Stimulated activated CD8-positive, alpha-beta memory T cell treated with anti-CD3 and anti-CD28 coated beads, Interleukin-7, amount 100 ng/mL, for 48 hours (primary cell): ENCODE measurements at places on chromosomes 11 and 22.

DNA sequence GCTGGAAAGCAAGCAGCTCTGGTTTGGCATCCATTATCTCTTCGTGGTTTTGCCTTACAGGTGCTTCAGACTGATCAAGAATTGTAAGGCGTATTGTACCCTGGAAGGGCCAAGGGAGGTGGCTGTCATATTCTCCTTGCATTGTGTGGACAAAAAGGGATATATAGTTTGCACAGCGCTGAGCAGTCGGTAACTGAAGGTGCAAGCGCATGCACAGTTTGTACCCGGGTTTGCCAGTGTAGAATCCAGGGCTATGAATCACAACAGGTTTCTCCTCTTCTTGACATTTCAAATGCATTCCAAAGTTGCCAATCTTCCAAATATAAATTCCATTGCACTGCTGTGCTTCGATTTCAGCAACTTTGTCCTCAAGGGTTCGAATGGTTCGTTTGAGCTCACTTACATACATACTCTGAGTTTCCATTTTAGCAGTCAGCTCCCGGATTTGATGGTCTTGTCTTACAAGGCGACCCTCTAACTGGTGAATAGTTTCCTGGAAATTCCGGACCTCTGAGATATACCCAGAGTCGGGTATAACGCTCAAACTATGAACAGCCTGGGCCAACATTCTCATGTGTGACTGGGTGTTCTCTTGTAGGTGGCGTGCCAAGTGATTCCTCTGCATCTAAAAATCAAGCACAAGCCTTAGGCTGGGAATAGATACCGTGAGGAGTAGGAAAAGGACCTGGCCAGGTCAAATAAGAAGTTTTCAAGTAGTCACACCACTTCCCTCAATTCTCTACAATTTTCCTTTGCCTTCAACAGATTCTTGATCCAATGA is 19.9 kb downstream of the TRAF6 start:
- DNase-seq = no peak

GRCh38 chr11:115521825-115522224 is 17.6 kb upstream of the CADM1 start:
- no peak for DNase-seq

GRCh38 chr11:47185305-47186075 is 744 bp downstream of the PACSIN3 start:
- DNase-seq = no peak

DNA sequence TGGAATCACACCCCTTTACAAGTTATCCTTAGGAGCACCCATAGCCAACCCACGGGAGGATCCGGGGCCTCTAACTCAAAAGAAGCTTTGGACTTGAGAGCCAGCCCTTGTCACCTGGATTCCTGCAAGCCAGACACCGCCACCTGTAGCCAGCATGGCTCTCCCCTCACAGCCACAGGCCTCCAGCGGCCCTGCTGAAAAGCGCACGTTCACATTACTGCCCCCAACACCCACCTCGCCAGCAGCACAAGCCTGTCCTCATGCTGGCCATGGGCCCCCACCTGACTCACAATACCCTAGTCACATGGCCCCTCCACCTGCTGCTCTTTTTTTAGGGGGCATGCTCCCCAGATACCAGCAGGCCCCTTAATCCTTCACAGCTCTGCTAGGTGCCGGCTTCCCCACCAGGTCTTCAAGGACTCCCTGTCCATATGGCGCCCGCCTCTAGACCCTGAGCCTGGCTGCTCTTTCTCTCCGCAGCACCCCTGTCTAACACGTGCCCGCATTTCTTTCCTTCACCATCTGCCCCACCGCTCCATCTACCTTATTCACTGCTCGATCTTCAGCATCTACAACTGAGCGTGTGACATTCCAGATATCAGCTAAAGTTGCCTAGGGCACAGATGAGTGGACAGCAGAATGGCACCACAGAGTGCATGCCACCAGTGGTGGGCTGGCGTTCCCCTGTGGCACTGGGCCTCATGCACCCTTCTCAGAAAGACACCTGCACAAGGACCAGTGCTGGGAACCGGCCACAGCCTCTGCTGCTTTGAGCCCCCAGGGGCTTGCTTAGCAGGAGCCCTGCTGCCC is 6.6 kb downstream of the CARS1 start:
- no peak for DNase-seq

- no peak for DNase-seq
These were observed 14.7 kb upstream of the SORL1-AS1 start for GRCh38 chr11:121467471-121467870.

DNA sequence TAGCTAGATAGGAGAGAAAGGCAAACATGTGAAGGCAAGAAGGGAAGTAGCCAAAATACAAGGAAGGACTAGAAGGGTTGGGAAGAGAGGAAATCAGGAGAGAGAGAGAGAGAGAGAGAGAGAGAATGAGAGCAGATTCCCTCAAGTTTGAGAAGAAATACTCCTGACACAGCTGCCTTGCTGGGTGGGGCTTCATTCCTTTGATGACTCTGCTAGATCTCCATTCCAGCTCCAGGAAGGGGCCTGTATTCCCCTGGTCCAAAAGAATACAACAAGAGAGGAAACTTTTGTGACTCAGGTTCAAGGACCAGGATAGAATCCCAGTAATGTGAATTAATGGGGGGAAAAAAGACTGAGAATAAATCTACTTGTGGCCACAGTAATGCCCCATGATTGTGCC is 62.9 kb upstream of the SPON1 start:
- no peak for DNase-seq

- no peak for DNase-seq
These were observed 3.8 kb downstream of the CPT1A start for GRCh38 chr11:68837583-68838571.

DNA sequence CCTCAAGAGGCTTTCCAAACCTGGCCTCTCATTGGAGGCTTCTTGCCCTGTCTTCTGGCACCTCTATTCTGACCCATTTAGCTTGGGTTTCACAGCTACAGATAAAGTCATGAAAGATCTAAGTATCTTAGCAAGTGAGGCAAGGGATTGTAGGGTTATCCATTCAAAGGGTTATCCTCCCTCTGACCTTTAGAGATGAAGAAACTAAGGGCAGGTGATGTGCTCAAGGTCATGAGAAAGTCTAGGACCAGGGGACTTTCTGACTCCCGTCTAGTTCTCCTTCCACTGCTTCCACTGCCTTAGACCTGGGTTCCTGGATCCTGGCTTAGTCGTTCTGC is 7.2 kb downstream of the PHOX2A start:
- DNase-seq = no peak

GRCh38 chr11:2097356-2097997 is 41.7 kb downstream of the IGF2 start:
- DNase-seq = no peak

- no peak for DNase-seq
These were observed 25.8 kb downstream of the LRP5 start for GRCh38 chr11:68338051-68338780.

DNA sequence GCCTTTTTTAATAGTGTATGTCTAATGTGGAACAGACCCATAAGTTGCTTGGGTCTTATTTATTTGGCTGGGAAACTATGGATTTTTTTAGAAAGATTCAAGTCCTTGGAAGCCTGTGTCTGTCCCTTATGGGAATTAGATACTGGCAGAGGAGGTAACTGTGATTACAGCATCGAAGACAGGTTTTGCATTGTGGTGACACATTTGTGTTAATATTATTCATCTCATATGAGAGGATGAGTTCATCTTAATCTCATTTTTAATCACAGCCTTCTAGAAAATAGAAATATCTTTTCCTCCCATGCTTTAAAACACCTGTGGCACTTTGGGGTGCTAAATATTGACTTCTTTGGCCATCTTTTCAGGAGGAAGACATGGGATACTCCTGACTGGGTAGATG is 9.2 kb downstream of the TAB1 start:
- no peak for DNase-seq

GRCh38 chr11:68117853-68118470 is 3.2 kb downstream of the CHKA start:
- DNase-seq = no peak

DNA sequence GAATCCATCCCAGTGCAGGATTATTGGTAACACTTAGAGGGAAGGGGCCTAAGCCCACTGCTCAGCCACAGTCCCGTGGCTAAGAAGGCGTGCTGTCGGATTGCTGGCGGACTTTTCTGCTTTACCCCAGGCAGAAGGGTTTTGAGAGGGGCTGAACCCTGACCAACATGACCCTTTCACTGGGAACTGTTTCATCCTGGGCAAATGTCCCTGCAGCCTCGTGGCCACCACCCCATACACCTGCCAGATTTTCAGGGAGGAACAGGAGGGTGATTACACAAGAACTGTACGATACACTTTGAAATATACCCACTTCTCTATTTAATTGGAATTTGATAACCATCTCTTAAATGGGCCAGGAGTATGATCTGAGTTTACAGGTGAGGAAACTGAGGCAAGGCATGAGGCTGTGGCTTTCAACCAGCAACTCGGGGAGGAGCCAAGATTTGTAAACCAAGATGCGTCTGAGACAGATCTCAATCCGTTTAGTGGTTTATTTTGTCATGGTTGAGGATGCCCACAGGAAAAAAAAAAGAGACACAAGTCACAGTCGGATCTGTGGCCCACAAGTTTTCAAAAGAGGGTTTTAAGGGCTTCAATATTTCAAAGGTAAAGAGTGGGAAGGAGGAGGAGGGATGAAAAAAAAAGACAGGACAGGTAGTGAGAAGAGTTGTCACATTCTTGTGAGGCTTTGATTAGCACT is 6.1 kb upstream of the APOL3 start:
- no peak for DNase-seq

GRCh38 chr11:60781981-60782316 is 3.2 kb upstream of the MS4A10 start:
- no peak for DNase-seq

- no peak for DNase-seq
These were observed 2.6 kb upstream of the NAALADL1 start for GRCh38 chr11:65060913-65061408.

DNA sequence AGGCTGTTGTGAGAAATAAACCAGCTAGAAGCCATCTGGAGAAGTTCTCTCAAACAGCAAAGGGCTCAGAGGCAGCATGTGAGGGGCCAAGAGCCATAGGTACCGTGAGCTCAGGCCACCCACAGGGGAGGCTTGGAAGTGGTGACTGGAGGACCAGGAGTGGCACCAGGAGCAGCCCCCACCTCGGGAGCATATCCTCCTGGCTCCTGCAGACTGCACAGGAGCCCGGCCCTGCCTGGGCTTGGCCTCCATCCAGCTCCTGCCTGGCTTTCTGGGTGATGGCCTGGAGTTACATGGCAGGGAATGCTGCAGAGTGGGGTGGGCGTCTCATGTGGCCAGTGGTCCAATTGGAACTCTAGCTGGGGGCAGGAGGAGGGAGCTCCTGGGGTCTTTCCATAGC is 4.2 kb upstream of the MPPED1 start:
- no peak for DNase-seq

- peak; percentile 83 for DNase-seq
These were observed 7.4 kb downstream of the NDUFV1 start for GRCh38 chr11:67613960-67614715.

DNA sequence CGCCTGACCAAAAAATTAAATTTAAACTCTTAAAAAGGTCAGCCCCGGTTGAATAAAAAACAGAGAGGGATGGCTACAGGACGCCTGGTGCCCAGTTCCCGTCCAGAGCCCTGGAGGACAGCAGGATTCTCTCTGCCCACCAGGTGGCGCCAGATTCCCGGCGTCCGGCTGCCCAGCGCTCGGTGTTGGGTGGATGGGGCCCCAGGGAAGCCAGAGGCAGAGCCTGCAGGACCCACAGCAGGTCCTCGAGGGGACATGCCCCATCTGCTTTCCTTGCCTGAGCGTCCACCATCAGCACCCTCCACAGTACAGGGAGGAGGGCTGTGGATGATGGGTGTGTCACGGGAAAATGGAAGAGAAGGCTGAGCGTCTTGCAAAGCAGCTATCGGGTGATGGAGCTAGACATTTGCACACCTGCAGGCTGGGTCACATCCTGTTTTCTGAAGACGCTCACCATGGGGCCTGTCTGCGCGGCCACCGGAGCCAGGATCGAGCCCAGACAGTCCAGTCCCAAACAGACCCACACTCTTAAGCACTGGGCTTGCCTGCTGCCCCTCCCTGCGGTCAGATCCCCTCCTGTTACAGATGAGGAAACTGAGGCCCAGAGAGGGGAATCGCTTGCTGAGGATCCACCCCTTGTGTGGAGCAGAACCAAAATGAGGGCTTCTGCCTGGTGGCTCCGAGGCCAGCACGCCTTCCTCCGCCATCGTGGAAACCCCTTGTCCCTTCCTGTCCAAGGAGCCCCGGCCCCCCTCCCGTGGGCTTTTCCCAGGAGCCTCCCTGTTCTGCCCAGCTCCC is 18.5 kb upstream of the CBX7 start:
- peak; percentile 48 for DNase-seq

GRCh38 chr11:7672960-7673723 is at the start of gene CYB5R2:
Gene CYB5R2, minus strand, starts transcription at chr11:7673500. Its CDS starts 675 bp downstream, at chr11:7672825.
- DNase-seq = no peak

DNA sequence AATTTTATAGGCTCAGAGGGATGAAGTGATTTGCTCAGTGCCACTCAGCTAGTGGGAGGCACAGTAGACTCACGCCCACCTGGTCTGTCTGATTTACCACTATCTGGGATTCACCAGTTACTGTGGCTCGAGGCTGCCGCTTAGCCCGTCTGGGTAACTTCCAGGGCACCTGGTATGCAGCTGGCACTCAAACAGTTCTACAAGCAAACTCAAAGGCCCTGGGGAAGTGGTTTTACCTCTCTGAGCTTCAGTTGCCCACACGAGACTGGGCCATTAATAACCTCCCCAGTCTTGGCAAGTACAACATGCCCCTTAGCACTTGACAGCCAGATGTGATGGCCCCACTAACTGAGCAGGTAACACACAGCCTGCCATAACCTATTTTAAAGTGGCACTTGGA is 2.6 kb downstream of the GDPD5 start:
- DNase-seq = no peak

DNA sequence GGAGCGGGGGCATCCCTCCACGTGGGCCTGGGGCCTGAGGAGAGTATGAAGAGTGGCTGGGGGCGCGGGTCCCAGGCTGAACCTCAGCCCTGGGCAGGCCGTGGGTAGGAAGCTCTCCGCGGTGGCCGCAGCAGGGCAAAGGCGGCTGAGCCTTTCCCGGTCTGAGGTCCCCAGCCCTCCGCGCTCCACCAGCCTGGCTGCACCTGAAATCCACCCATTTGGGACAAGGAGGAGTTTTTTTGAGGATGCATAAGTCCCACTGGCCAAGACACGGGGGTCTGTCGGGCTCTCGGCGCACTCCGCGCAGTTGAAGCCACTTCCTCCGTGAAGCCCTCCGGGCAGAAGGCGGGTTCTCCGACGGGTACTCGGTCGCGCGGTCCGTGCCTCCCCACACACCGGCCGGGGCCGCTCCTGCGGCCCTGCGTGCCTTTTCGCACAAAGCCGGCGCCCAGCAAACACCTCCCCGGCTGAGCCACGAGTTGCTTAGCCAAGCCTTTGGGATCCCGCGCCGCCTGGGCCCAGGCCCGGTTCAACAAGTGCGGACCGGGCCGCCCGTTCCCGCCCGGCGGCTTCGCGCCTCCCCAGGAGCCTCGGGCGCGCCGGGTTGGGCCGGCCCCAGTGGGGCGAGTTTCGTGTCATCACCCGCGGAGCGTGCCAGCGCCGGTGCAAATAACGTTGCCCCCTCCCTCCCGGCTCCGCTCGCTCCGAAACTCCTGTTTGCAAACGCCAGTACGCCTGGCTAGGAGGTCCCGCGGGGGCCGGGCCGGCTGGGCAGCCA is 666 bp upstream of the OVOL1 start:
- no peak for DNase-seq

GRCh38 chr11:109424901-109425300 is 2.9 kb downstream of the C11orf87 start:
- DNase-seq = no peak
